ENCODE measurements at places on chromosomes 4 and X.

DNA sequence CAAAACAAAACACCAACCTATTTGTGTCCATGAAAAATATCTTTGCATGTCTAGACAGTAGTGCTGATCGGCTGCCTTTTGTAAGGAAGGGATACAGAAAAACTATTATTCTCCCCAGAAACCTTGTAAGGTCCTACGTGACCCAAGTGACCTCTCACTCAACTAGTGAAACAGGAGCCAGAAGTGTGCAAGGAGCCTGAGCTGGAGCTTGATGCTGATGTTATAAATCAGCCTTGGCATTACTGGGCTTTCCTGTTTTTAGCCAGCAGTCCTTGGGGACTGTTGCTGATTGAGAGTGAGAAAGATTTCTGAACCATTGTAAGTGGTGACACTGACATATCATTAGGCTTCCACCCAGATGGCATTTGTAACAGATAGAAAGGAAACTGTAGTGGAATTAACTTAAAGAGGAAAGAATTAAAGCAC, 100.8 kb upstream of the LIMCH1 start:
- no peak for DNase-seq

GRCh38 chr4:165600959-165601683, 222.3 kb downstream of the CPE start:
- no peak for DNase-seq

DNA sequence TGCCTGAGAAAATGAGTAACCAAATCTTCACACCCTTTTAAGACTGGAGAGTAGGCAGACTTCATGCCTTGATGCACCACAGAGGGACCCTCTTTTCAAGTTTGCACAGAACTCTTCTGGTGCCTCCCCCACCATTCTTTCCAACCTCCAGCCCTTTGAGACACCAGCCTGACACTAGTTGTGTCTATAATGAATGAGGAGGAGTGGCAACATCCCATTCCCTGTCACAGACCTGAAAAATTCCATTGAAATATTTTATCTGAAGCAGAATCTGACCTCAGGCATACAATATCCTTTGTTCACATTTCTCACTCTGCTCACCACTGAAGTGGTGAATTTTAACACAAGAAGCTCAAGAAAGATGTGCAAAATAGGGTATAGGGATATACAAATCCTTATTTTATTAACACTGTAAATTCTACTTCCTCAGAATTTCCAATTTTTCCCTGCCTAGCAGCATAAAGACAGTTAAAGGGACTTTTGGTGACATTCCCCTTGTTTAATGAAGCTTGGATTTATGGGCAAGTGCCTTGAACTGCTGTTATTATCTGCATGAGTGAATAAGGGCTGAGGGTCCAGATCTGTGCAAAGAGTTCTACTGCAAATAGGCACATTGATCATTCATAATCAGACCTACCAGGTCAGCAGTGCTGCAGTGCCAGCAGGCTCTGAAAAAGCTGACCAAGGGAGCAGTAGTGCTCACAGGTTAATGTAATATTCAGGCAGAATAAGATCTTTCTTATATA, 149.9 kb upstream of the PAQR3 start:
- DNase-seq: no peak

DNA sequence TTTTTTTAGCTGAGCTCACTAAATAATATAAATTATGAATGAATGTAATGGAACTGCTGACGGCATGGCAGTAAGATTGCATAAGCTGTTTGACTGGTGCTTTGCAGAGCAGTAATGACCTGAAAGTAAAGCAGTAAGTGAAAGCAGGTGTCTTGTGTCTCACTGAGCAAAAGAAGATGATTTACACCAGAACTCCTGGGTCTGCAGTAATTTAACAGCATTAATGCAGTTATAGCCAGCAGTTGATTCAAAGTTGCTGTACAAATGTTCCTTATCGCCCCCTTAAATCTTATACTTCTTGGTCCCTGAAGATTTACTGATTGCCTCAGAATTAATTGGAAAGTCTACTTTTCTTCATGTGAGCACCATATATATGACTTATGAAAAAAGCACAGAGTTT, 187.7 kb downstream of the DCTD start:
- DNase-seq: no peak

DNA sequence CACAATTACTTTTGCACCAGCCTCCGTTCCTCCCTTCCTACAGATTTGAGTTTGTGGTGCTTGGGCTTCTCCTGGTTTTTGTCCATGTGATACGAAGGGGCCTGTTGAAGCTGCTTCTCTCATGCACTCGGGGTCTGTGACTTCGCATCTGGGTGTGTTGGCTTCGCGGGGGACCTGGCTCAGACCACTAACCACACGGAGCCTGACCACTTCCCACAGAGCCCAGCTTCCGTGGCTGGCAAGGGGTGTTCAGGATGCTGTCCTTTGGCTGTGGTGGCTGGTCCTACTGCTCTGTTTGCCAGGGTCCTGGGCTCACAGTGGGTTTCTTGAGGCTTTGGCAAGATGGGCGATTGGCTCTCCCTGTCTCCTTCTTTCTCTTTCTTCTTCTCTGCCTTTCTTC, 19.8 kb upstream of the XG start:
- no peak for DNase-seq

- DNase-seq: no peak
Observed at GRCh38 chr4:78720994-78721677, 55.0 kb upstream of the BMP2K start.

DNA sequence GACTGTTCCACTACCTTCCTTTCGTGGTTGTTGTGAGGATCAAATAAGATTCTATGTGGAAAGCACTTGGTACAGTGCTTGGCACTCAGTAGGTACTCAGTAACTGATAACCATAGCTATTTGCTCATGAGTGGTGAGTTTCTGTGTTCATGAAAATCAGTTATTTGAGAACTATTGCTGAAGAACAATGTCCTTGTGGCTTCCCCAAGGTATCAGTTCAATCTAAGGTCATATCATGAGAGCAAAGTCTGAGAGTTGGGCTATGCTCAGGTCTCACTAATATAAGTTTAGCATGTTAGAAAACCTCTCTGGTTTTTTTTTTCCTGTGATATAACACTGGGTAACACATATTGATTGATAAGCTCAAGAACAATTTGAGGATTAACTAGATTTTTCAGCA, 147.8 kb downstream of the GRIA3 start:
- DNase-seq: no peak

DNA sequence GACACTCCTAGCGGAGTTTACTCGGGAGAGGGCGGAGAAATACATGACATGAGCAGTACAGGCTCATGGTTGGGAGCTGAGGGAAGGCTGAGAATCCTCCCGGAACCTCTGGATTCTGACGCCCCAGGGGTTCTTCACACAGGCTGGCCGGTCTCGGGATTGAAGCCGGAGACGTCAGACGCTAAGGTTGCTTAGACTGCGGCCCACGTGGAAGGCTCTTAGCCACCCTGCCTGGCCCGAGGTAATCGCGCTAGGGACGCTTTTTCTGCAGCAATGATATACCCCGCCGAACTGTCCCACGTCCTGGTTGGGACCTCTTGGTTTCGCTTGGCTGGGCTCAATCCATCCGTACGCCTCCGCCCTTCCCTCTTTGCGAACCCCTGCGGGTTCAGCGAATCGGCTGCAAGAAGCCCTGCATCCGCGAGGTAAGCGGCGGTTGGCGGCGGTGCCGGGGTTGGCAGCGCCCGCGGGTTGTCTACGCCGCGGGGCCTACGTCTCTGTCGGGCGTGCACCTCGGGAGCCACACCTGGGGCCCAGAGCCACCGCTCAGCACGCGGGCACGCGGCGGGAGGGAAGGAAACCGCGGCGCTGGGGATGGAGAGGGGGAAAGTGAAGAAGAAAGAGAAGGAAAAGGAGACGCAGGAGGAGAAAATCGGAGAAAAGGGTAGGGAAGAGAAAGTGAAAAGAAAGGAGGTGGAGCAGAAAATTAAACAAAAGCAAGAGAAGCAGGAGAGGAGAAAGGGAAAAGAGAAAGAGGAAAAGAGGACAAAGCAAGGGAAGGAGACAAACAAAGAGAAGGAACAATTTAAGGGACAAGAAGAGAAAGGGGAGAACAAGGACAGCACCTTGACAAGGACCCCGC, at the start of gene ARL9:
Gene ARL9 (plus strand): TSS at position 523 of the 862 bp plus-strand sequence. CDS start 72 bp downstream, at position 595.
- no peak for DNase-seq

DNA sequence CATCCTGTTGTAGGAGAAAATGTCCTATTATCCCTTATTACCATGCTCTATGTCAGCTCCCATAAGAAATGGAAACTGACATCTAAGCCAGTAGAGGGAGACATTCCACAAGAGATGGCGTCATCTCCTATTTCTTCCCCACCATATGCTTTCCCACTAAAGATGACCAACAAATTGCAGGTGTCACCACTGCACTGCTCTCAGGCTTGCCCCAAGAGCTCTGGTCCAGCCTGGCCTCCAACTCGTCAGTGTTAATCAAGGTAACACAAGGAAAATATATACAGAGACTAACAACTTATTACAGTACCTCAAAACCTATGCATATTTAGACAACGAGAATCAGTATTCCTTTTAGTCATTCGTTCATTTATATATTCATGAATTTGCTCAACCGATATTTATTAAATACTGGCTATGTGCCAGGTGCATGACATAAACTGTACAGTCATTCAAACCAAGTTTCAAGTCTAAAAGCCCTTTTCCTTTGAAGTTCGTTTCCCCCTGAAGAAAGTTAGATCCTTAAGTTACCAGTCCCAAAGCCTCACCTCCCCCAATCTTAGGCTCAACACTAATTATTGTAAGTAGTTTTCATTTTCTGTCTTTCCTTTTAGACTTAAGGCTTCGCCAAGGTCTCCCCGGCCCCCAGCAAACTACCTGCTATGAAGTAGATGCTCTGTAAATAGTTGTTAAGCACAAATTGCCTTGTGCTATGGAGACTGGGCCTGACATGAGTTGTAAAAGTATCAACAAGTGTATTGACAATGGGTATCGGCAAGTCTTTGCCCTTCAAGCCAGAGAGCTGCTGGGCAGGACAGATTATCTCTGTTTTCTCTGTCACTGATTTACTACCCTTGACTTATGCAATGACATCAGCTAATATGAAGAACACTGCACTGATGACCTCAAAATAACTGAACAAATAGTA, 3.1 kb upstream of the FGB start:
- peak; percentile 28 for DNase-seq

DNA sequence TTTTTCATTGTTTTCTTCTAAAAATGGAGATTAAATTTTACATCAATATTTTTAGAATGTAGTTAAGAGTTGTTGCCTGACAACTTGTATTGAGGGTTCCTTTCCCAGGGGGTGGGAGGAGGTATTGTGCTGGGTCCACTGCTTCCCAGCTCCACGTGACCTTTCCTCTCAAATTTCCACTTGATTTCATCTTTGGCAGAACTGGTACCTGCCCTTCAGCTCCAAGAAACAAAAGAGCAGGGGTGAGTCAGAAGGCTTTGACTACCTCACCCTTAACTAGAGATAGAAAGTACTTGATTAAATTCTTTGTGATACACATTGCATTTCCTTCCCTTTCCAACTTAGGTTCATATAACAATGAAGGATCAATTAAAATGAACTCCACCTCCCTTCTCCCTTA, 19.7 kb downstream of the TRIM2 start:
- DNase-seq: no peak

DNA sequence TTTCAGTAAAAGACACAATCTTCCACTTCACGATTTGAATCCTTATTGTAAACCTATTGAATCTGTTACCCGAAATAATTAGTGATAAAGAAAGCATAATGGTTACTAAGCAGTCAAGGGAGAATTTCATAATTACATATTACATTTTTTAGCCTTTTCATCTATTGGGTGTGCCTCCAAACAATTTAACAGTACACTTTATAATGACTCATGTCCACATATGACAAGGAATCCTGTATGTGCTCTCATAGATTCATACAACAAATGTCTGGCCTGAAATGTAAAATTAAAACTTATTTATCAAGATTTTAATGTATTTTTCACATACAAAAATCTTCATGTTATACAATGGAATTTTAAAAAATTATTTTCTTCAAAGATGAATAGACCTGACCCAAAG, 39.4 kb downstream of the PPP3CA start:
- DNase-seq: no peak

- no peak for DNase-seq
Observed at GRCh38 chrX:373641-374471, 12.9 kb downstream of the PPP2R3B start.

- DNase-seq: peak; percentile 38
Observed at GRCh38 chrX:11423362-11423818, 130.2 kb downstream of the AMELX start.

- DNase-seq: no peak
Observed at GRCh38 chr4:185263419-185263818, 54.0 kb downstream of the SNX25 start.

GRCh38 chr4:127400276-127400675, 232.5 kb upstream of the INTU start:
- DNase-seq: no peak

GRCh38 chr4:29405116-29405515, 1315.1 kb upstream of the PCDH7 start:
- DNase-seq: no peak

- no peak for DNase-seq
Observed at GRCh38 chrX:6024204-6024603, 204.5 kb downstream of the NLGN4X start.

DNA sequence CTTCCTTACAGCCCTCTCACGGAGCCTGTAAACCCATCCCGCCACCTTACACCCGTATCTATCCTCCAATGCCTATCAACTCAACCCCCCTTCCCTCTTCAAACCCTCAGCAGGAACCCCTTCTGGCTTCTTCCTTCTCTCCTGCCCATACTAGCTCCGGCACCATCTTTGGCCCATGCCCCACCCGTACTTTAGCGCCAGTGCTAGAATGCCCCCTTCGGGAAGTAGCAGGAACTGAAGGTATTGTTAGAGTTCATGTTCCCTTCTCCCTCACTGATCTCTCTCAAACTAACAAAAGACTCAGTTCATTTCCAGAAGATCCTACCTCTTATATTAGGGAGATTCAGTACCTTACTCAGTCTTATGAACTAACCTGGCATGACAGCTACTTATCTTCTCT, 2.7 kb upstream of the UGT2B15 start:
- no peak for DNase-seq

- no peak for DNase-seq
Observed at GRCh38 chr4:22676063-22676462, 16.7 kb upstream of the GBA3 start.

DNA sequence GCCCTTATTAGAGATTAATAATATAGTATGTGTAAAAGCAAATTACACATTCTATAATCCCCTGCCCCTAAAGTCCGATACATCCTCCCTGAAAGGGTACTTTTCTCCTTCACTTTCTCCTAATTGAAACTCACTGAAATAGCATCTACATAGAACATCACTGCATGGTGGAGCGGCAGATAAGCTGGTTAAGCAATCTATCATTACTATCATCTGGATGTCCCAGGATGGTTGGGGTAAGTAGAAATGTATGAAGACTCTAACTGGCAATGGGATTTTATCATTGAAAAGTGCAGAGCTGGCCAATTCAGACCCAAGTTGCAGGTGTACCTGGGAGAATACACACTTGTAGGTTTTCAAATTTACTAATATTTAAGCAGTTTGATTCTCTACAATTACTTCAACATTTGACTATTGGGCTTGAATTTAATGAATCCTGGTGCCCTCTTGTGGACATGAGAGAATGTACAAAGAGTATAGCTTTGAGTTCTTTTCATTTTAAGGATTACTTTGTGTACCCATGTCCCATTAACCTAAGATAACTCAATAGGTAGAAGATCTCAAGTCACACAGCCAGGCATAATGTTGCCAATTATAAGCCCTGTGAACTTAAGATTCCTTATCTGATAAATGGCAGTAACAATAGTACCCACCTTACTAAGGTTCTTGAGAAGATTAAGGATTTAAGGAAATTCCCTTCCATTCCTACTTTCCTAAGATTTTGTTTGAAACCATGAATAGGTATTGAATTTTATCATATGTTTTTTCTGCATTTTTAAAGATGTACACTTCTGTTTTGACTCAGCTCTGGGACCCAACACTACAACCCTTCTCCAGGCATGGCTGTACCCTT, 69.8 kb downstream of the SHROOM3 start:
- peak; percentile 43 for DNase-seq

- no peak for DNase-seq
Observed at GRCh38 chrX:69069876-69070275, 95.4 kb downstream of the PJA1 start.
